ENCODE measurements at places on chromosomes 7 and 10.
A peak's percentile ranks its signal among the peaks of the same experiment; 100 is the strongest.

DNA sequence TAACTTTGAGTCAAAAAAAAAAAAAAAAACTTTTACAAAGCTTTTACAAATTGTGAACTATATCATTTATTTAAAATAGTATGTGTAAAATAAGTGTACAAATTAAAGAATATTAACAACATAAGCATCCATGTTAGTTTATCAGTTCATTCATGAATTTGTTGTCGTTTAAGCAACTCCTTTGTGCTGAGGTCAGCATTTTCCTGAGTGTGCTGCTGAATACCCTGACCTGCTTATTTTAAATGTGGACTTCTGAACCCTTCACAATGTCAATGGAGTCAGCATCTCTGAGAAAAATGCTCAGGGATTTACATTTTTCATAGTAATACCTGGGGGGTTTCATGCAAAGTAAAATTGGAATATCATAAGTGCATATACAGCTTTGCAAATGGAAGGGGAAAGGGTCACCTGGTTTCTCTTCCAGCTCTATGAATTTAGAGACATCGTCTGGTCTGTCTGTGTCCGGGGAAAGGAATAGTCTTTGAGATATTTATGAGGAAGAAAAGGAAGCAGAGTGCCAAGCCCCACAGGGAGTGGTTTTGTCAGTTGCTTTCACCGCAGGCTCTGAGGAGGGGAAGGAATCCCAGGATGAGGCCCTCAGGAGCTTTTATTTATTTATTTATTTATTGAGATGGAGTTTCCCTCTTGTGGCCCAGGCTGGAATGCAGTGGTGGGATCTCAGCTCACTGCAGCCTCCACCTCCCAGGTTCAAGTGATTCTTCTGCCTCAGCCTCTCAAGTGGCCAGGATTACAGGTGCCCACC is 125.5 kb upstream of the SVIL start:
- no peak for DNase-seq

DNA sequence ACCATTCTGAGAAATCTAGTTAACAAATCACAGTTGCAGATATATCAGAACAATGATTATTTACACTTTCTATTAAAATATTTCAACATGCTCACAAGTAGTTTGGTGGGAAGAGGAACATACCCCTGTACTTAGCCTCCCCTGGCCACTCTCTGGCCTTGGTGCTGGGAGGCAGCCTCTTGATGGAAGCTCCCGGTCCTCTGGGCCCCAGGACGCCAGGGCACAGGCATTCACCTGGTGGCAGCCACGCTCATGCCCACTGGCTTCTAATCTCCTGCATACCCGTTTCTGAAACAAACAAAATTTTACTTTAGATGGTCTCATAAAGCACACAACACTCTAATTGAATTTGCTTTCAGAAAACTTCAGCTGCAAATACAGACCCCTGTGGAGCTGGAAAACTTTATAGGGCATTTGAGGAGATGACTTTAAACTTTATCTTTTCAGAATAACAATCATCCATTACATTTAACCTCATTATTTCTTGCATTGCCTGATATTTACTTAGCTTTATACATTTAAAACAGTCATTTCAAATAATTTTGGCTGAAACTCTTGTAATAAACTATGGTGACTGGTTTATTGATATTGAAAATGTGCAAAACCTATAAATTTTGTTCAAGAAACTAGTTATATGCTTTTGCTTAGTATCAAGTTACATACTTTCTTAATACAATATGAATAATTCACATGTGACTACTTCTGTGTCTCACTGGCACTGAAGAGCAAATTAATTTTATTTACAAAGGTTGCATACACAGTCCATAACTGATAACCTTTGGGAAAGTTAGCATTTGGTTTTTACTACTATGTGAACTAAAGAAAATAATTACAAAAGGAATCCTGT is 30.8 kb downstream of the C10orf143 start:
- no peak for DNase-seq

DNA sequence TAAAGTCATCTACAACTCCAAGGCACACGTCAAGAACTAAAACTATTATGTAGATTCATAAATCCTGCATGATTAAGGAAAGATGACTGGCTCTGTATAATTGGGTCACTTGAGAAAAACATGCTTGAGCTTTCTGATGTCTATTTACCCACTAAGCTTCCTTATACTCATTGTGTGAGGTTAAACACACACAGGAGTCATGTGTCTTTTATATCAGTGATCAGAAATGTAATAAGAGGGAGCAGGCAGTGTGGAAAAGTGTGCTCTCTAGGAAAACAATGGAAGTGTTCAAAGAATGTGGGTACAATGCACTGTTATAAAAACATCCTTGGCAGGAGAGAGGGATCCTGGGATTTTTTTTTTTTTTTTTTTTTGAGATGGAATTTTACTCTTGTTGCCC is 108.6 kb upstream of the ARID5B start:
- DNase-seq, result no peak

GRCh38 chr7:106864298-106865081 is 592 bp upstream of the PIK3CG start:
- no peak for DNase-seq

- DNase-seq, result no peak
Observed at GRCh38 chr7:781936-782529, 50.2 kb upstream of the SUN1 start.

- no peak for DNase-seq
Observed at GRCh38 chr7:112502700-112503099, 21.9 kb downstream of the LSMEM1 start.

GRCh38 chr7:127380479-127380878 is 12.0 kb downstream of the ZNF800 start:
- no peak for DNase-seq

GRCh38 chr7:26369593-26369992 is 77.9 kb downstream of the SNX10 start:
- DNase-seq, result peak; percentile 26

GRCh38 chr7:98202367-98203195 is 8.7 kb upstream of the BHLHA15 start:
- peak; percentile 63 for DNase-seq

DNA sequence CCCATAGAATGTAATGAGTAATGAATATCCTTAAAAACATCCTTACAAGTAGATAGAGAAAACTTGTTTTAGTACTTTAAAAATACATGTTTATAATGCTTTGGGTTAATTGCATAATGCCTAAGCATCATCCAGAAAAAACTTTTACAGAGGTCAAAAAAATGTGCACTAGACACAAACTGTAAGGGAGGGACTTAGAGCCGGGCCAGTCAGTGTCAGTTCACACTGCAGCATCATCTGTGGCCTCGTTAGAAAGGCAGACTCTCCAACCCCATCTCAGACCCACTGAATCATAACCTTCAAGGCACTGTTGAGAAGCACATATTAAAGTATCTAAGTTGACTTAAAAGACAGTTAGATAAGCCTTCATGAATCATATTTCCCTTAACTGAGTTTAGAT is 230.1 kb upstream of the PRPS1L1 start:
- DNase-seq, result no peak

GRCh38 chr10:88207121-88207546 is 343.7 kb downstream of the PTEN start:
- no peak for DNase-seq

DNA sequence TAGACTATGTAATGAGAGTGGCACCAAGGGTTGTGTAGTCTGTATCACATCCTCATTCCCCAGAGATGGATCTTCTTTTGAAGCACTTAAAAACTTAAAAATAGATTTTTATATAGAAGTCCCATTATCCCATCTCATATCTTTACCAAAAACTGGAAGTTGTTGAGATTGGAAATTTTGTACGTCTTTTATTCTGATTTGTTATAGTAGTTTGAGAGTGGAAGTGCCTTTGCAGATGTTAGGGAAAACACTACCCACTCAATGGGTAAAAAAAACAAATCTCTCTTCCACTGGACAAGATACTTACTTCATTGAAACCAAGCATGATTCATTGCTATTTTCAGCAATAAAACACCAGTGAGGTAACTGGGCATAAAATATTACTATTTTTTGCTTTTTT is 184.4 kb downstream of the MACC1 start:
- DNase-seq, result no peak

GRCh38 chr10:48608279-48608681 is 3.4 kb upstream of the ARHGAP22 start:
- DNase-seq, result no peak

DNA sequence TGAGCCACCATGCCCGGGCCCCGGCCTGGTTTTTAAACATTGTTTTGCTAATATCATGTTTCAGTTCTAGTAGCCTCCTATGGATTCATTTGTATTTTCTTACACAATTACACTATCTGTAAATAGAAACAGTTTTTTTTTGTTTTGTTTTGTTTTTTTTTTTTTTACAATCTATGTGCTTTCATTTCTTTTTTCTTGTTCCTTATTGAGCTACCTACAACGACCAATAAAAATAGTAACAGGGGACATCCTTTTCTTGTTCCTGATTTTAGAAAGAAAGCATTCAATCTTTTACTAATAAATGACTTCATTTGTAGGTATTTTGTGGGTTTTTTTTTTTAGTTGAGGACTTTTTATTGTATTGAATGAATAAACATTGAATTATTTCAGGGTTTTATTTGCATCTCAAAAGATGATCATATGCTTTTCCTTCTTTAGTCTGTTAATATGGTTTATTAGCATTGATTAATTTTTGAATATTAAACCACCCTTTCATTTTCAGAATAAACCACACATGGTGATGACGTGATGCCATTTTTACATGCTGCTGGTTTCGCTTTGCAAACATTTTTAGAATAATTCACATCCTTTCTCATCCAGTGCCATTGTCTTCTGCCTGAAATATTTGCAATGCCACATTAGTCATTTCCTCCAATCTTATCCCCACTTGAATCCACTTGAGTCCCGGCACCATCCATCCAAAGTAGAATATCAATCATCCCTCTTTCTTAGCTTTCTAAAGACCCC is 18.1 kb upstream of the AKR1E2 start:
- no peak for DNase-seq

DNA sequence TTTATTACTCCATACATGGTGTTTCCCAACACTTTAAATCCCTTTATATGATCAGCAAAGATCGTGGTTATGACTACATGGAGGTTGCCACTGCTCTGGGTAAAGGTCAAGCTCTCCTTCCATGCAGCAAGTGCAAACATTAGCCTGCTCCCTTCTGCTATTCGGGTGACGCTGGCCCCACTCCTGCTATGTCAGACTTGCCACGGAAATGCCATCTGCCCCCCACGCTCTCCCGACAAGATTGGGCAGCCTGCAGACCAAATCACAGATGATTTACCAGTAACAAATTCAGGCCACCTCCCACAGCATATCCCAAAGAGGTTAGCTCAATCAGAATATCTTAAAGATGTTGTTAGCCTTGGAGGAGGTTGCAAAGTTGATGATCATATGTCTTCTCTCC is 77.8 kb upstream of the MGMT start:
- no peak for DNase-seq

- DNase-seq, result peak; percentile 31
Observed at GRCh38 chr10:43594944-43595589, 11.2 kb upstream of the ZNF485 start.

DNA sequence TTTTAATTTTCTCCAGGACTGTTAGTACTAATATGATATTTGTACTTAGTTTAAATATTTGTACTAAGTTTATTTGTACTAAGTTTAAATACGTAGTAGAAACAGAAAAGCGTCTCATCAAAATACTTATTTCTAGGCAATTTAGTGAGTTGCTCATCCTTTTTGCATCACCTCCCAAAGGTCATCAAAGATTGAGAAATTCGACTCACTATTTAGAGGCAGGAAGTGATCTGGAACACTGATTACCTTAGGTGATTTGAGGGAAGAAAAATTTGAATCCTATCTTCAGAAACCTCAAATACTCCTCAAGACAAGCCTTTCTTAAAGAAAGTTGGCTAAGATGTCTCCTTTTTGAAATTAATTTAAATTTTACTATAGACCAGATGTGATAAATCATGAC is 14.5 kb downstream of the WNT16 start:
- no peak for DNase-seq

DNA sequence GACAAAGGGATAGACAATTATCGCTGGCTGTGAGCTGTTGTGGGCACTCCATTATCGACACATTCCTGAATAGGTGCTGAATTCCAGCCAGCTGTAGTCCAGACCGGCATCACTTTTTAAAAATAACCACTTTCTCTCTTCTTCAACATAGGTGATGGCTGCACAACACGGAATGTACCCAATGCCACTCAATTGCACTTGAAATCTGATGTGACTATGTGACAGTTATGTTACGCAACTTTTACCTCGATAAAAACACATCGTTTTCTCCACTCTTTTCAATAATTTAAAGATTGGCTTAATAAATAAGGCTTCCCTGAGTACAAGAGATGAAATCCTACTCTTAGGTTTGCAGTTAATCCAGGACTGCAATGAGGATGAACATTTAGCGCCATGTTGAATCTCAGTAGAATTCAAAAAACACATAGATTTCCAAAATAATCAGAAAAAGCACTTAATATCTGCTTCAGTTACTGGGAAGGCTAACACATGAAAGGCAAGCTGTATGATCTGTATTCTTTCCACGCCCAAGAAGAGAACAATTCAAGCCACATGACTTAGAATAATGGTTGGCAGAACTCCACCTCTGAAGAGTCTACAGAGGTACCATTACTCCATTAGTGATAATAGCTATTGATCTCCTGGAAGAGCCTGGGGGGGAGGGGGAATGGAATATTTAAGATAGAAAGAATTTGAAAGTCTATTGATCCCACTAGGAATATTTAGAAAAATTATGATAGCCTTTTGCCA is 3.6 kb downstream of the YWHAG start:
- no peak for DNase-seq

GRCh38 chr7:3893789-3894153 is 592.7 kb downstream of the SDK1 start:
- no peak for DNase-seq

DNA sequence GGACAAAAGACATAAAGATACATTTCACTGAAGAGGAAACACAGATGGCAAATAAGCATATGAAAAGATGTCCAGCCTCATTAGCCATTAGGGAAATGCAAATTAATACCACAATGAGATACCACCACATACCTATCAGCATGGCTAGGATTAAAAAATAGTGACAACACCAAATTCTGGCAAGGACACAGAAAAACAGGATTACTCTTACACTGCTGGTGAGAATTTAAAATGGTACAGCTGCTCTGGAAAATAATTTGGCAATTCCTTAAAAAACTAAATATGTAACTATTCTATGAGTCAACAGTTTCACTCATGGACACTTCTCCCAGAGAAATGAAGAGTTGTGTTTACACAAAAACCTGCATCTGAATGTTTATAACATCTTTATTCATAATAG is 121.1 kb downstream of the C10orf90 start:
- no peak for DNase-seq

DNA sequence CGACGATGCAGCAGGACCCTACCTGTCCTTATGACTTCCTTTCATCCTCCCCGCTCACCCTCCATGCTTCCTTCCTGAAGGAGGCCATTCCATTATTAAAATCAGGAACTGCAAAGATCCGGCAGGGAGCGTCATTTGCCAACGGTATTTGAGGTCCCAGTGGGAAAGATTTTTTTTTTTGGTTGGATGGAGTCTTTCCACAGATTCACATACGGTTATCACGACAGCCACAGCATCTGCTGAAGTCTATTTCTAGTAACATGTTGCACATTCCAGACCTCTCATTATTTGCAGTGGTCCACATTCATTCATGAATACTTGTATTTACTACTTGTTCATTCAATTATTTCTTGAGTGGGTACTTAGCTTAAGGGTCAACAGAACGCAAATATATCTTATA is 94.7 kb upstream of the LYZL2 start:
- DNase-seq, result no peak

Data from activated T-cell treated with anti-CD3 and anti-CD28 coated beads for 24 hours (primary cell).